ENCODE measurements at places on chromosomes 12 and 14.

GRCh38 chr14:51931308-51931707, 58.0 kb upstream of the RTRAF start:
- peak; percentile 21 for DNase-seq

- DNase-seq = peak; percentile 11
Observed at GRCh38 chr12:18375131-18375530, 113.8 kb downstream of the PIK3C2G start.

DNA sequence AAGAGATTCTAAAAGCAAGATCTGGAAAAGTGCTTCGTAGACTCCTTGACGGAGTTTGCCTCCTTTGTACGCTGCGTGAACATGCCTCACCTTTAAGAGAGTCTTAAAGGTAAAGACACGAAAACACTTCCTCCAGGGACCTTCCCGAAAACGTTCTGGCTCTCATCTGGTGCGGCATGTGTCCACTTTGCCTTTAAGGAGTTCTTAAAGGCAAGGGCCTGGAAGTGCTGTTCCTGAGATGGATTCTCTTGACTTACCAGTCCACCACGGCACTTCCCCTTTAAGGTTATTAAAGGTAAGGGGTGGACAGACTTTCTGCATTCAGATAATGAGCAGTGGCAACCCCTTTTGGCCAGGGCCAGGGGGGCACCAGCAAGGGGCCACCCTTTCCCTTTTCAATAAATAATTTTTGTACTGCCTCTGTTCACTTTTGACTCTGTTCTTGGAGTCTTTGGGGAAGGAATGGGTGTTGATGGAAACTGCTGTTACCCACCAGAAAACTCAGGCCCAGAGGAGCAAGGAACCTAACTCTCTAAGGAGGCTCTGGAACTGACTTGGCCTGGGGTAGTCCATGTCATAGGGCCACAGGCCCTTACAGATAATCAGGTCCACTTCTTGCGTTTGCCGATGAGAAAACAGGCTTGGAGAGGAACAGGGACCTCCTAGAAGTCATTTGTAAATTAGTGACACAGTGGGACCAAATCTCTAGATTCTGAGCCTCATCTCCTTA, 4.4 kb downstream of the REM2 start:
- peak; percentile 75 for DNase-seq

DNA sequence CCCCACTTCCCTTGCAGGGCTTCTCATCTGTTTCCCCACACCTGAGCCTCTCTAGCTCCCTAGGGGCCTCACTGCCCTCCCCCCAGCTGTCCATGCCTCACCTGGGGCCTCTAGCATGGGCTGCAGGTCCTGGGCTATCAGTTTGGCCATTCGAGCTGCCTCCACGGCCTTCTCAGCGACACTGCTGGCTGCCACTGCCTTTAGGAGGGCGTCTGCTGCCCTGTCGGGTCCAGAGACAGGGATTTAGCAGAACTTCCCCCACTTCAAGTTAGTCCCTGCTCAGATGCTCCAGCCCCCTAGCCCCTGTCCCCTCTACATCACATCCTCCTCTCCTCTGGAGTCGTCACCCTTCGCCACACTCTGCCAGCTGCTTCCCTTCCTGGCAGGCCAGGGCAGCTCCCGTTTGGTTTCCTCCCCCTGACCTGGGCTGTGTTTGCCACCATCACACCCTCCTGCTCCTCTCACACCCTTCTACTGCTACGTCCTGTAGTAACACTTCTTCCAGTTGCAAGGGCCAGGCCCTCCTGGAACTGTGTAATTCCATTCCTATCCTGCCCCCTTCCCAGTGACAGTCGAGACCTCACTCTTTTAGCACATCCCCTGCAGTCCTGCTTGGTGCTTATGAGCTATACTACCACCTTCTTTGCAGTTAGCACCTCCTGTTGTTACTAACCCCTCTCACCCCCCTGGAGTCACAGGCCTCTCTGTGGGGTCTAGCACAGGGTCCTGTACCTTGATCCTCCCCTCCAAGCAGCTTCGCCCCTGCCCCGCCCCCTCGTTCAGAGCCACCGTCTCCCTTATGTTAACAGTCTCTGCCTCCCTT, 4.3 kb upstream of the AP1G2 start:
- no peak for DNase-seq
